ENCODE measurements at places on chromosomes 7 and 10.

- DNase-seq = no peak
Measured at GRCh38 chr7:7054252-7054830, 128.0 kb upstream of the C1GALT1 start.

- DNase-seq = no peak
Measured at GRCh38 chr7:65989694-65990080, 7.7 kb upstream of the GUSB start.

DNA sequence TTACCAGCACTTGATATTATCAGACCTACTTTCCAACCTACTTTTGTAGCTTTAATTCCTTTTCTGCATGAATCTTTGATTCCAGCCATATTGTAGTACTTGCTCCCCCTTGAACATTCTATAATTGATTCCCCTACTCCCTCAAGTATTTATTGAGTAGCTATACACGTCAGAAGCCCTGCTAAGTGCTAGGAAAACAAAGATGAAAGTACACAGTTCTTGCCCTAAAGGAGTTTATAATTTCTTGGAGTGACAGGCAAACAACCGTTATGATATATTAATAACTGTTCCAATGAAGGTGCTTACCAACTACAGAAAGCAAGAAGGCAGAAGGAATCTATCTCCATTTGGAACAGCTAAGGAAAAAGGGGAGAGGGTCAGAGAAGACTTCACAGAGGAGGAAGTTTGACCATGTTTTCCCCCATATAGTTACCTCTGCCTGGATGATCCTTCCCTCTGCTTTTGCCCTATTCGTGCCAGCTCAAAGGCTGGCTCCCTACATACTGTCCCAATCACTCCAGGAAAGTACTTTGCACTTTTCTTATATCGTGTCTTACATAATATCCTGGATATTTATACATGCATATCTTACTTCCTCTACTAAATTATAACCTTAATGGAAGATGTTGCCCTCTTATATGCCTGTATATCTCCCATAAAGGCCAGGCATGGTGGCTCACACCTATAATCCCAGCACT lies 54.7 kb downstream of the SCD start:
- no peak for DNase-seq

- no peak for DNase-seq
Measured at GRCh38 chr10:3853547-3854303, 68.7 kb upstream of the KLF6 start.

DNA sequence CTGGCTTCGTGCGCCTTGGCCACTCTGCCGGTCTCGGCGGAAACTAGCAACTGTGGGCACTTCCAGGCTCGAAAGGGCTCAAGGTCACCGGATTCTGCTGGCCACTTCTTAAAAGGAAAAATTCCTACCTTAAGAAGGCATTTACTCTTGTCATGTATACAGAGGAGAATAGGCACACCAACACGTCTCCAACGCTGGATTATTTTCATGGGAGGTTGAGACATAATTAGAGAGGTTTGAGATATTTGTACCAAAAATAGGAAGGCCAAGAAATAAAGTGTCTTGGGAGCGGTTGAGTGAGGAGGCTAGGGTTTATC lies 4.5 kb upstream of the CYP26A1 start:
- no peak for DNase-seq

- DNase-seq = no peak
Measured at GRCh38 chr10:103287992-103288391, 11.1 kb downstream of the INA start.

GRCh38 chr7:47295606-47296005 lies 286.3 kb downstream of the TNS3 start:
- DNase-seq = no peak

All from inflammatory macrophage (primary cell).